Suppressor macrophage treated with lipopolysaccharide for 1 hour (primary cell): ENCODE measurements at places on chromosomes 11 and 22.

DNA sequence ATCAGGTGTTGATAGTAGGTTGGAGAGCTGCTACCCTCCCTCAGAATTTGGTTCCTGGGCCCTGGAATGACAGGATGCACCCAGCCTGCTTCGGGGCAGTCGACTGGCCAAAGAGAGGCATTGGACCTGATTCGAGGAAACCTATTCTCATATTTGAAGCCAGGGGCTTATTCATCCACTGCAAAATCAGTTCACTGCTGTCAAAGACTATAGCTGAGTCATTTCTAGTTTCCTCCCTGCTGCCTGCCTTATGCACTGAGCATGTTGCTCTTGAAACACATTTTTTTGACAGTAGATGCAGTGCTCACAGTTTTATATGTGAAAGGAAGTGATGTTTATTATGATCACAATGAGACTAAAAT is 565.4 kb downstream of the ETS1 start:
- no peak for DNase-seq

DNA sequence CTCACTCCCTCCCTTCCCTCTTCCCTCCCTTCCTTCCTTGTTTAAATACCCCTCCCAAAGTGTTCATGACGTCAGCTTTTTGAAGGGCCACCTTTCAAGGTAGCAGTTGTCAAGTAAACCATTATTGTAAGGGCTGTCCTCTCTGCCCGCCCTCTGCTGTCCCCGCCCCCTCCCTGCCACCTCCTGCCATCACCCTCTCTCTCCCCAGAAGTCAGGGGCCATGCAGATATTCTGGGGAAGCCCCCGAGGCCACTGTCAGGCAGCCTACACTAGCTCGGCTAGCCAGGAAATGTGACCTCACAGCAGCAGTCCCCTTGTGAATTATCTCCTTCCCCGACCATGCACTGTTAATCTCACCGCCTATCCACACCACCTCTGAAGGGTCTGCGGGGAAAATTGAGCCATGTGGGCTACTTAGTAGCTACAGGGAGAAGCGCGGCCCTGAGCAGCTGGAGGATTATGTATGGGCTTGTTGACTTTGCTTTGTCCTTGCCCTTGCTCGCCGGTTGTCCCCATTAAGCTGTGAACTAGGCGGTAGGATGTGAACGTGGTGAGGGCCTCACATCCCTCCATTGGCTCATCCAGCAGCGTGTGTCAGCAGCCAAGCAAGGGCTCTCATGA is 42.1 kb upstream of the ATXN10 start:
- peak; percentile 38 for DNase-seq

DNA sequence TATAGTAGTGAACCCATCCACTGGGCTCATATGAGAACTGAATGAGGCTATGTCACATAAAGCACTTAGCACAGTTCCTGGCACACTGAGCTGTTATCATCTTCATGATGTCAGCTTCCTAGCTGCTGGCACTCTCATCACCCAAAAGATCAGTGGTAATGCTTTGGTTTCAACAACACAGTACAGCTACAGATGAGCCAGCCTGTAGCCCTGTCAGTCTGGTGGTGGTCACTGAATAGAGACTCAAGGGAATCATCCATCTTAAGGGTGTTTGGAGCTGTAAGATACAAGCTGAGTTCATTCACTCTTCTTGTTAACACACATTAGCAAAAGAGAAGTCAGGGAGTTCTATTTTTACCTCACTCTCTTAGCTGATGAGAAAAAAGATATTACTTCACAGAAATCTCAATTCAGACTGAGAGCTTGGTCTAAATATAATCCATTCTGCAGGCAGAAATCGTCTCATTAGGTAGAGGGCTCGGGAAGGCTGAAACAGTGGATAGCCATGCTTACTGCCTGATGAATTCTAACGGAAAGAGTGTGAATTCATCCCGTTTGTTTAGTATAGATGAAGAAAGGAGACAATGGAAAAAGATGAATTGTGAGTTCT is 6.3 kb upstream of the SLC1A2 start:
- DNase-seq, result no peak

- no peak for DNase-seq
Measured at GRCh38 chr11:72138821-72139390, 3.4 kb downstream of the FOLR3 start.
